ENCODE measurements at places on chromosomes 4 and X. TPM values are rescaled to one million over a fixed set of nuclear protein-coding genes. Genes with fewer than 3 reads are reported as not detected.

Gene TMEM144
- total RNA-seq: 21.5 TPM

Gene ELF4
- 26.3 TPM for total RNA-seq

Gene SLC38A5
- 1.5 TPM for total RNA-seq

Gene GAGE12E
- not detected for total RNA-seq

Gene PNMA5
- not detected for total RNA-seq

Gene ADGRG4
- total RNA-seq: not detected

Gene NUP62CL
- total RNA-seq: 3.8 TPM

Gene RHOXF2
- total RNA-seq: not detected

Gene STBD1
- total RNA-seq: 11.7 TPM

Gene SLC7A11
- 80.2 TPM for total RNA-seq
